ENCODE measurements at places on chromosomes 1 and 21. TPM values are rescaled to one million over a fixed set of nuclear protein-coding genes. Genes with fewer than 3 reads are reported as not detected.
A peak's percentile ranks its signal among the peaks of the same experiment; 100 is the strongest.

DNA sequence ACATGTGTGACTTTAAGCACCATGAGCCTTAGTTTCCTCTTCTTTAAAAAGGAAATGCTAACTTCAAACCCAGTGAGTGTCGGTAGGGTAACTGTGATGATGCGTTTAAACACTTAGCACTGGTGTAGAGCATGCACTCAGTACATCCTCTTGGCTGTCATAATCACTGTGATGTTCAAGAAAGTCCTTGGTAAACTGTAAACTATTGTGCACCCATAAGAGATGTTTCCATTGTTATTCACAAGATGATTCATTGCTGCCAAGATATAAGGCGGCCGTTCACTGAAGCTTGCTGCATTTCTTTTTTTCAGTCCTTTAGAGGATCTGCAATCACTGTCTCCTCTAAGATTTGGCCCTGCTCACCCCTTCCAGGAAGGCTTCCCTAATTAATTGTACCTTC, 61.8 kb upstream of the DAB1 start:
- no peaks in the 10 kb centered on the region for H3K27me3 ChIP-seq
- peaks cover 27% of the 10 kb centered on the region for H3K4me1 ChIP-seq
- no peaks in the 10 kb centered on the region for H3K36me3 ChIP-seq
- peak; percentile 85 for DNase-seq
- no peak overlapping the region for H3K4me3 ChIP-seq
- H3K27ac ChIP-seq, result peak overlapping the region; percentile 21

- H3K27me3 ChIP-seq, result no peaks in the 10 kb centered on the region
Observed at GRCh38 chr21:14308234-14308633, 74.7 kb downstream of the HSPA13 start.

The TOR1AIP2 gene
- total RNA-seq, result 141 TPM

GRCh38 chr1:115706587-115707425, 61.7 kb downstream of the CASQ2 start:
- peaks cover 14% of the 10 kb centered on the region for H3K27me3 ChIP-seq
- no peaks in the 10 kb centered on the region for H3K4me1 ChIP-seq
- no peak overlapping the region for H3K4me3 ChIP-seq
- no peak overlapping the region for H3K27ac ChIP-seq
- DNase-seq, result peak; percentile 62

DNA sequence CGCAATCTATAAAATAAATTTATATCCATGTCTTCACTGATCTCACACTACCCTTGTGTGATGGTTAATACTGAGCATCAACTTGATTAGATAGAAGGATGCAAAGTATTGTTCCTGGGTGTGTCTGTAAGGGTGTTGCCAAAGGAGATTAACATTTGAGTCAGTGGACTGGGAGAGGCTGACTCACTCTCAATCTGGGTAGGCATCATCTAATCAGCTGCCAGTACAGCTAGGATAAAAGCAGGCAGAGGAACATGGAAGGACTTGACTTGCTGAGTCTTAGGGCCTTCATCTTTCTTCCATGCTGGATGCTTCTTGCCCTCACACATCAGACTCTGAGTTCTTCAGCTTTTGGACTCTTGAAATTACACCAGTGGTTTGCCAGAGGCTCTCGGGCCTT, 615.4 kb downstream of the AGBL4 start:
- no peaks in the 10 kb centered on the region for H3K4me1 ChIP-seq
- no peak overlapping the region for H3K4me3 ChIP-seq
- no peaks in the 10 kb centered on the region for H3K27me3 ChIP-seq
- DNase-seq, result no peak
